Subcutaneous preadipocyte (primary cell): ENCODE measurements at places on chromosomes 1 and 21. TPM values are rescaled to one million over a fixed set of nuclear protein-coding genes. Genes with fewer than 3 reads are reported as not detected.

CDCA8 gene
- 12.9 and 21.5 TPM in 2 replicates for total RNA-seq

LAMC1 gene
- 598 and 810 TPM in 2 replicates for total RNA-seq

MUL1 gene
- total RNA-seq = 20.6 and 25.0 TPM in 2 replicates

DSCAM gene
- not detected in 2 replicates for total RNA-seq

C8B gene
- total RNA-seq = not detected in 2 replicates

S1PR1 gene
- total RNA-seq = 3.3 and 6.6 TPM in 2 replicates

TDRD5 gene
- not detected in 2 replicates for total RNA-seq

ATP1A4 gene
- total RNA-seq = not detected in 2 replicates

TSTD1 gene
- total RNA-seq = 0.39 and 0.73 TPM in 2 replicates

ASTN1 gene
- total RNA-seq = not detected in 2 replicates

AKNAD1 gene
- 0.73 and 1.2 TPM in 2 replicates for total RNA-seq

AMY1B gene
- not detected in 2 replicates for total RNA-seq

UBE2G2 gene
- total RNA-seq = 92.7 and 94.8 TPM in 2 replicates

S100A8 gene
- total RNA-seq = not detected in 2 replicates

SYT14 gene
- total RNA-seq = under 0.01 TPM in 1 of 2 replicates, not detected in the other

OVAAL gene
- total RNA-seq = not detected in 2 replicates

LMOD1 gene
- total RNA-seq = 0.20 and 1.8 TPM in 2 replicates

NCSTN gene
- total RNA-seq = 107 and 115 TPM in 2 replicates

LCE1A gene
- total RNA-seq = not detected in 2 replicates

CYP2J2 gene
- 0.20 and 0.37 TPM in 2 replicates for total RNA-seq

INTS7 gene
- total RNA-seq = 13.2 and 17.6 TPM in 2 replicates

ITPKB gene
- 6.8 and 7.7 TPM in 2 replicates for total RNA-seq

SYCP1 gene
- total RNA-seq = not detected in 2 replicates

FAM163A gene
- total RNA-seq = not detected in 2 replicates

G0S2 gene
- total RNA-seq = 1.6 and 23.9 TPM in 2 replicates

DYRK1A gene
- total RNA-seq = 43.4 and 65.3 TPM in 2 replicates

SLC22A15 gene
- 7.0 and 8.1 TPM in 2 replicates for total RNA-seq

UBE2U gene
- not detected in 2 replicates for total RNA-seq

TFAP2E gene
- total RNA-seq = under 0.01 and 0.20 TPM in 2 replicates

VWA1 gene
- 0.73 and 2.2 TPM in 2 replicates for total RNA-seq

PODN gene
- 0.78 and 5.1 TPM in 2 replicates for total RNA-seq

CFHR1 gene
- total RNA-seq = not detected in 2 replicates

ARHGEF11 gene
- 24.6 and 34.8 TPM in 2 replicates for total RNA-seq

SLC16A4 gene
- 6.3 and 11.0 TPM in 2 replicates for total RNA-seq

DNASE2B gene
- not detected in 2 replicates for total RNA-seq
